ENCODE measurements at places on chromosomes 6 and 20.
A peak's percentile ranks its signal among the peaks of the same experiment; 100 is the strongest.

GRCh38 chr6:75532521-75532920 is 38.9 kb upstream of the FILIP1 start:
- no peaks in the 10 kb centered on the region for H3K36me3 ChIP-seq
- H3K27ac ChIP-seq, result no peak overlapping the region
- no peak overlapping the region for H3K4me3 ChIP-seq
- DNase-seq, result no peak
- H3K27me3 ChIP-seq, result no peaks in the 10 kb centered on the region

DNA sequence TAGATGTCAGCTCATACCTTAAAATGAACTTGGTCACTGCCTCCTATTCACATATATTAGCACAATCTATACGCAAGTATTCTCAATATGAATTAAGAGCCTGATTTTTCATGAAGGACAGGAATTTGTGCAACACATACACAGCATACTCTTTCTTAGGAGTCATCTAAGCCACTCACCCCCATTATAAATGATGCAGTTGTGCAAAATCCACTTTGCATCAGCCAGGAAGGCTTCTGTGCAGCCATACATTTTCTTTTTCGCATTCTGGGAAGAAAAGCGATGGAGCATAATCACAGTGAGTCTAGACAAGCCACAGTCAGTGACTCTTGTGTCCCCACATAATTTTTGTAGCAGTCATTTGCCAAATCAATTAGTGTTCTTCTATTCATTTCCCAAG is 66.5 kb downstream of the ZMYND8 start:
- no peaks in the 10 kb centered on the region for H3K4me1 ChIP-seq
- no peak for DNase-seq
- no peaks in the 10 kb centered on the region for H3K27me3 ChIP-seq

- no peak overlapping the region for H3K27ac ChIP-seq
- peaks cover 33% of the 10 kb centered on the region for H3K4me1 ChIP-seq
- H3K4me3 ChIP-seq, result no peak overlapping the region
- H3K27me3 ChIP-seq, result no peaks in the 10 kb centered on the region
Measured at GRCh38 chr6:47079638-47080037, 37.5 kb upstream of the ADGRF1 start.

DNA sequence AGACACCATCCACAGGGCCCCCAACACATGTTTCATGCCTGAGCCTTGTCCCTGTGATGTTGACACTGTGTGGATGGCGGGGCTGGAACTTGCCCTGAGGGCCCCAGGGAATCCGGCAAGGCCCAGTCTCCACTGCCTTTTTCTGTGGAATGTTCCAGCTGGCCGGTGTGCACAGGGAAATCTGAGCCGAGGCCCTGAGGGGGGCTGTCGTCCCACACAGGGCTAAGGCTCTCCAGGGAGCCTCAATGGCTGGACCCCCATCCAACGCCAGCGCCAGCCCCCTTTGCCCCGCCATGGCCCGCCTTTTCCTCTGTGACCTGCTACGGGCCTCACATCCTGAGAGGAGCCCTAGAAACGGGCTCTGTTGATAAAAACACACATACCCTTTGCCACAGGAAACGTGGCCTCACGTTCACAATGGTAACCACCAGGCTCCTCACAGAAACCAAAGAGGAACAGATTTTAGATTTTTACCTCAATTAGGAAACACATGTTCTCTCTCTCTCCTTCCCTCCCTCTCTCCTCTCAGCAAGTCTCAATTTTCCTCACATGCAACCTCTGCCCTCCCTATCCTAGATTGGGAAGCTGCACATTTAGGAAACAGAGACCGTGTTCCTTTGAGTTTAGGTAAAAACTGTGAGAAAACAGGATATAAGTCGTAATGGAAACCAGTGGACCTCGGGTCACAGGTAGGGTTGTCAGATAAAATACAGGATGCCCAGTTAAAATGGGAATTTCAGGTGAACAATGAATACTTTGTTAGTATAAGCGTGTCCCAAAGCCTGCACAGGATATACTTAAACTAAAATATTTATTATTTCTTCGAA is 13.7 kb upstream of the ZNF831 start:
- no peak overlapping the region for H3K4me3 ChIP-seq
- peak overlapping the region; percentile 5 for H3K27ac ChIP-seq
- peaks cover 82% of the 10 kb centered on the region for H3K4me1 ChIP-seq
- no peaks in the 10 kb centered on the region for H3K36me3 ChIP-seq
- DNase-seq, result no peak
- no peaks in the 10 kb centered on the region for H3K27me3 ChIP-seq

GRCh38 chr6:27591699-27592480 is 119.0 kb upstream of the ZNF184 start:
- H3K27me3 ChIP-seq, result peaks cover 91% of the 10 kb centered on the region
- H3K36me3 ChIP-seq, result no peaks in the 10 kb centered on the region
- H3K4me3 ChIP-seq, result no peak overlapping the region
- peaks cover 7% of the 10 kb centered on the region for H3K4me1 ChIP-seq

DNA sequence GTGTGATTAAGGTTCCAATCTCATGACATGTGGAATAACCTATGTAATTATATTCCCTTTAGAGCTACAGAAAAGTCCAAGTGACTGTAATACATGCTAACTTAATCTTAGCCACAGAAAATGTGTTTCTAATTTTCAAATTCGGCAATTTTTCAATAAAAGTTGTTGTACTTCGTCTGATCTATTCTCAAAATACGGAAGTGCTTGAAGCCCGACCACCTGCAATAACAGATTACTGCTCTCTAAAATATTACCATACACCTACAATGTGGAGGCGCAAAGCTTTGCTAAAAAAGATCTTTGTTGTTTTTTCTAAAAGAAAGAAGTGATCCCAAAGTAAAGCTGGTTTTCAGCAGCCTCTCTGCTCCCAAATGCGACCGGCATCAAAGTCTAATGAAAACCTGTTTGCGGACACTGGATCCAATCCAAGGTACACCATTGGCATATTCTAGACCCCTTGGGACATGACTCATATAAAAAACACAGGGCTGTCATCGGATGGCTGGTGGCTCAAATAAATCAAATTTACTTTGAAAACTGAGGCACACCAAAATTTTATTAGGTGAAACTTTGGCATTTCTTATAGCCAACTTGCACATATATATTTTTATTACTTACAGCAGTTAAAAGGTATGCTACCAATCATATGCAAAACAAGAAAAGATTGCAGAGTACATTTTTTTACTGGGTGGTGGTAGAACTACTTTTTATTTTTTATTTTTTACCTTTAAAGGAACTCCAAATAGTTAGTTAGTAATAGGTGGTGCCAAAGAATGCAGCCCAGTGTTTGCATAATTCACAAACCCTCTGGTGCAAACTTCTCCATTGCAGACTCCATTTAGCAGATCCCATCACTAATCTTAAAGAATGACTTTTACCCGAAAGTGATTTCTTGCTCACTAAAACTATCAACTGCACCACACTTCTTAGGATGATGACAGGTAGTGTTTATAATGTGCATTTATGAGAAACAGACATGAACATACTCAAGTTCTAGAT is 118.7 kb upstream of the TBX18 start:
- DNase-seq, result no peak
- H3K36me3 ChIP-seq, result no peaks in the 10 kb centered on the region
- no peak overlapping the region for H3K4me3 ChIP-seq
- H3K27ac ChIP-seq, result no peak overlapping the region

GRCh38 chr6:143536461-143536865 is 24.9 kb upstream of the FUCA2 start:
- no peaks in the 10 kb centered on the region for H3K27me3 ChIP-seq
- no peaks in the 10 kb centered on the region for H3K36me3 ChIP-seq

DNA sequence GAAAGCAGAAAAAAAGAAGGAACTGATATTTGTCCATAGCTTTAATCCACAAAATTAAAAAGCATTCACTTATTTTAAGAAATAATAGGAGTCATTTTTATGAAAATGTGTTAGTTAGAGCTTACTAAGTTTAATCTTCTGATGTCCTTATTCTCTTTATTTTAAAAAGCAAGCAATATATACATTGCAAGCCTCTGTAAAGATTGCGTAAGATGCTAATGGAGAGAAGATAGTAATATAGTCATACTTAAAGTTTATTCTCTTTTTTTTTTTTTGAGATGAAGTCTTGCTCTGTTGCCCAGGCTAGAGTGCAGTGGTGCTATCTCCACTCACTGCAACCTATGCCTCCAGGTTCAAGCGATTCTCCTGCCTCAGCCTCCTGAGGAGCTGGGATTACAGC is 39.7 kb downstream of the AIG1 start:
- no peaks in the 10 kb centered on the region for H3K27me3 ChIP-seq
- no peak for DNase-seq
- no peak overlapping the region for H3K27ac ChIP-seq
- no peak overlapping the region for H3K4me3 ChIP-seq

DNA sequence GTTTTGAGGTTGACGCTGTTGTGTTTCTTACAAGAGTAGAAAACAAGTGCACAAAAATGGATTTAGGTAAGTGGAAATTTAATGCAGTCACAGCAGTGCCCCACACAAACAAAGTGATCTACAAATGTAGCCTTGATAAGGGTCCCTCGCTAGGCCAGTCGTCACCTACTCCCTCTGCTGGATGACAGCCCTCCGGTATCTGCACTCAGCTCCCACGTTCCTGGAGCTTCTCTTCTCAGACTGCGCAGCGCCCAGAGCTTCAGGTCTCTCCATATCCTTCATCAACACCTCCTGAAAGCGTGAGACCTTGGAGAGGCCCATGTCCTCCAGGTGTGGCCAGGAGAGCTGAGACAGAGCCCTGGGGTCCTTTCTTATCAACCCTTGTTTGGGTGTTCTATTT is 58.3 kb upstream of the MAP3K4 start:
- H3K4me3 ChIP-seq, result no peak overlapping the region
- H3K27me3 ChIP-seq, result no peaks in the 10 kb centered on the region
- peaks cover 14% of the 10 kb centered on the region for H3K4me1 ChIP-seq

- no peaks in the 10 kb centered on the region for H3K27me3 ChIP-seq
- DNase-seq, result no peak
- peaks cover 54% of the 10 kb centered on the region for H3K36me3 ChIP-seq
- H3K27ac ChIP-seq, result no peak overlapping the region
Measured at GRCh38 chr6:139174961-139175360, 40.1 kb downstream of the HECA start.

DNA sequence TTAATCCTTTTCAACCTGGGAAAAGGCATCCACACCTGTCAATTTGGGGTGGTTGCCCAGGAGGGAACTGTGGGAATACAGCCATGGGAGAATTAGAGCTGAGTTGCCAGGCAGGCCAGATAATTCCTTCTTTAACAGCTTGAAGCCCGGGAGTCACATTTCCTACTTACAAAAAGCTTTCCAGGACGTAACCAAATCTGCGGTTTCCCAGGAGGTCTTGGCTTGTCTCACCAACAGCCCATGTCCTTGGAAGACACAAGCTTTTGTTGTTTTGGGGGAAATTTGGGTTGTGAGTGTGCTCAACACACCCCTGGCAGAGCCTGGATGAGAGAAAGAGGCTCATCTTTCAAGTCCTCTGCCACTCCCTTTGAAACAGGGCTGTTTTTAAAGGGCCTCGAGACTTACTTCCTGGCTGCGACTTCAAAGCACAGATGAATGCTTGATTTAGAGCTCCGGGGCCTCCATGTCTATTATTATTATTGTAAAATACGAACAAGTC is 465.9 kb upstream of the BTBD3 start:
- peaks cover 20% of the 10 kb centered on the region for H3K4me1 ChIP-seq
- peak overlapping the region; percentile 46 for H3K27ac ChIP-seq
- H3K4me3 ChIP-seq, result no peak overlapping the region
- DNase-seq, result no peak
- no peaks in the 10 kb centered on the region for H3K36me3 ChIP-seq

DNA sequence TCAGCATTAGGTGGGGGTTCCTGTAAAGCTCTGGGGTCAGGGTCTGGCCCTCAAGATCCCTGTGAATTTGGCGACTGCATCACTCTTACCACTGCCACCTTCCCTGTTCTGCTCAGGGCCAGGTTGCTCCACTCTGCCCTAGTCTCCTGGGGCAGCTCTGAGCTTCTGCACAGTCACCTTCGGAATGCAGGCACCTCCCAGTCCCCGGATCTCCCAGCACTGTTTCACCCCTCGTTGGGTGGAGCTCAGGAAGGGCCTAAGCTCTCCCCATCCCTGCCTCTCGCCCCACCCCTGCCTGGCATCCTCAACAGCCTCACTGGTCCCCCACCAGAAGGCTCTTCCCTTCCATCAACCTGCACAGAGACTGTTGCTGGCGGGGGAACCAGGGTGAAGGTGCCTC is 46.2 kb downstream of the YTHDF1 start:
- DNase-seq, result no peak
- H3K4me1 ChIP-seq, result no peaks in the 10 kb centered on the region
- peaks cover 54% of the 10 kb centered on the region for H3K27me3 ChIP-seq
- no peak overlapping the region for H3K4me3 ChIP-seq
- H3K27ac ChIP-seq, result no peak overlapping the region
- no peaks in the 10 kb centered on the region for H3K36me3 ChIP-seq

Measured in suprapubic skin (tissue), 4 donors.